ENCODE measurements at places on chromosomes 4 and X.
A peak's percentile ranks its signal among the peaks of the same experiment; 100 is the strongest.

- no peak for DNase-seq
These were observed 1.3 kb downstream of the USP9X start for GRCh38 chrX:41086627-41086932.

DNA sequence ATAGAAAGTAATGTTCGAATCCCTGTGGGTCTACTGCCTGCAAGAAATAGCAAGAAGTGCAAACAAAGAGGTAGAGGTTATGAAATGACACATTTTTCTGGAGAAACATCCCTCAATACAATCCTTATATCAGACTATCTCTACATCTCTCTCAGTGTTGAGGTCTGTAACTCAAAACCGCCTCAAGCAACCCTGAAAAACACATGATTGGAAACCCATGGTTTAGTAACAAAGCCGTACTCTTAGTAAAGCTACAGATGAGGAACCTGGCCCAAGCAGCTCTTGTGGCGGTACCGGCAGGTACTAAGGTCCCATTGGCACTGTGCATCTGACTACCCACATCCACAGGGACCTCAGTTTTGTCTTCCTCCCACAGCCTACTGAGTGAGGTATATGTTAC is 53.9 kb downstream of the IRF2 start:
- no peak for DNase-seq

DNA sequence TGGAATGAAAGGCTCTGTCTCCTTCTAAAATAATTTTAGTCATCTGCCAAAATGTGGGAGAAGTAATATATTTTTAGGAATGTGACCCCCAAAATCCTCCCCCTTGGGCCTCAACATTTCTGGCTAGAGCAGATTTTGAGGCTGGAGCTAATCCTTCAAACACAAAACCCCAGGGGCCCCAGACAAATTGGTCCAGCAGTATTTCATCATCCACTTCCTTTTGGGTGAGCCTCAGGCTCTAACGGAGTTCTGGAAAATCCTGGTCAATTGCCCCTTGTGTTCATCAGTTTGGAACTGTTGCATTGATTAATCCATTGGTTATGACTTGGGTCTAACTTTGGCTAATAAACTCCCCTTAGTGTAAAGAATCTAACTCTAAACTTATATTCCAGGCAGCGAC is 67.4 kb upstream of the PCDH19 start:
- DNase-seq = no peak

GRCh38 chr4:54384563-54384962 is 155.5 kb downstream of the PDGFRA start:
- DNase-seq = peak; percentile 55

- no peak for DNase-seq
These were observed 379.7 kb downstream of the SPRY1 start for GRCh38 chr4:123776267-123776666.

DNA sequence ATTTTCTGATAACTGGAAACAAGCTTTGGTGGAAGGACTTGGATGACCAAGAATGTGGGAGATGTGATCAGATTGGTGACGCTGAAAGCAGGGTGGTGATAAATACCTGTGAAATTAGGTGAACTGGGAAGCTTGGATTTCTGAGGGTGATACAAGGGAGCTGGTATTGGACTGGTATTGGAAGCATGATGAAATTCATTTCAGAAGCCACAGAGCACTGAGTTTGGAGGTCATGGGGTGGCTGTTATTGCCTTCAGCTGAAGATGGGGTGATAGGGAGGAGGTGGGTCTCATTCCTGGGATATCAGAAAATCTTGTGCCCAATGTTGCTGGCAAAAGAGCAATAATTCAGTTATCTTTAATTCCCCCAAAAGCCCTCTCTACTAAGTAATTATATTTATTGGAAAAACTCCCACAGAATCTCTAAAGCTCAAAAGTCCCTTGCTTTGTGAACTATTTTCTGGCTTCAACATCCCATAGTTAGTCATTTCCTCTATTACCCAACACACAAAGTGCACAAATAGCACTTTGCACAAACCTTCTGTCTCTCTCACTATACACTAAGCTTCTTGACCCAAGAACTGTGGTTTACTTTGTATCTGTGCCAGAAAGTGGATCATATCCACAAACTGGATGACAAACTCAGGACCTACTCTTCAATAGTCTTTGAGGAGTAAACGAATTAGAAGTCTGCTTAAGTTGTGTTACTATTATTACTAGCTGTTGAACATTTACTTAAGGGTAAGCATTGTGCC is 23.1 kb upstream of the CAMK2D start:
- peak; percentile 66 for DNase-seq

- no peak for DNase-seq
These were observed 168.1 kb upstream of the SLC7A11 start for GRCh38 chr4:138410266-138410665.

DNA sequence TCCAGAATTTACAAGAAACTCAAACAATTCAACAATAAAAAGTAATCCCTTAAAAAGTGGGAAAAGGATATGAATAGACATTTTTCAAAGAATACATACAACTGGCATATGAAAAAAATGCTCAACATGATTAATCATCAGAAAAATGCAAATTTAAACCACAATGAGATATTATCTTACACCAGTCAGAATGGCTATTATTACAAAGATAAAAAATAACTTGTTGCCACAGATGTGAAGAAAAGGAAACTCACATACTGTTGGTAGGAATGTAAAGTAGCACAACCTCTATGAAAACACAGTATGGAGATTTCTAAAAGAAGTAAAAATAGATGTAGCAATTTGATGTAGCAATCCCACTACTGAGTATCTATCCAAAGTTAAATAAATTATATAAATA is 65.1 kb upstream of the DIAPH2 start:
- DNase-seq = peak; percentile 8

DNA sequence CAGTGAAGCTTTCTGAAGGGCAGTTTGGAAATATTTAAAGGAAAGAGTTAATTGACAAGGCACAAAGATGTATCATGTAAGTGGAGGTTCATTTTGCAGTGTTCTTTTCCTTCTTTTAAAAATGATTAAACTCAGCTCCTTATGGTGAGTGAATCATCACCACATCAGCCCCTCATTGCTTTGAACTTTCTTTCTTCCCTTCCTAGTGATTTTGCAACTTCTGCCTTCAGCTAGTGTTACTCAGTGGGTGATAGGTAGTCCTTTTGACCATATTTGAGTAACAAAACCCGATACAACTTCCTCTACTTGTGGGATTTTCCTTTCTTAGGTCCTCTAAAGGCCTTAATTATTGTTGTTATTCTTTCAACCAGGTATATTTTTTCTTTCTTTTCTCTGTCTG is 8.2 kb downstream of the ZCCHC4 start:
- DNase-seq = peak; percentile 36

GRCh38 chr4:588351-588849 is 12.3 kb upstream of the TMEM271 start:
- no peak for DNase-seq

DNA sequence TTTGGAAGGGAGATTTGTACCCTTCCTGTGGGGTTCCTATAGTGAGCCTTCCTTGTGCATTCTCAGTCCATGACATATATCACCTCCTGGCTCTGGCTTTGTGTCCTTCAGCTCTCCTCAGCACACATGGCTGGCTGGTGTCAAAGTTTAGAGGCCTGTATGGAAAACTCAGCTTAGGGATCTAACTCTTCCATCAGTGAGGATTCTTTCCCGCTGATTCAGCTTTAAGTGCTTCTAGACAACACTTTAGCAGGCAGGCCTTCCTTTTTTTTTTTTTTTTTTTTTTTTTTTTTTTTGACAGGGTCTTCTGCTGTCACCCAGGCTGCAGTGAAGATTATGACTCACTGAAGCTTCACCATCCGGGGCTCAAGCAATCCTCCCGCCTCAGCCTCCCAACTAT is 84.2 kb downstream of the NPNT start:
- peak; percentile 35 for DNase-seq

GRCh38 chr4:174714393-174715211 is 114.4 kb downstream of the GLRA3 start:
- peak; percentile 49 for DNase-seq
